ENCODE measurements at places on chromosomes 7 and 10.

- peaks cover 3% of the 10 kb centered on the region for H3K4me1 ChIP-seq
- no peaks in the 10 kb centered on the region for H3K36me3 ChIP-seq
- H3K27me3 ChIP-seq = peaks cover 65% of the 10 kb centered on the region
- DNase-seq = no peak
- H3K4me3 ChIP-seq = no peak overlapping the region
Measured at GRCh38 chr10:86372784-86373239, 6.2 kb upstream of the GRID1 start.

GRCh38 chr7:20310963-20311742 is 19.5 kb upstream of the ITGB8 start:
- H3K4me3 ChIP-seq = no peak overlapping the region
- no peaks in the 10 kb centered on the region for H3K36me3 ChIP-seq
- DNase-seq = no peak

DNA sequence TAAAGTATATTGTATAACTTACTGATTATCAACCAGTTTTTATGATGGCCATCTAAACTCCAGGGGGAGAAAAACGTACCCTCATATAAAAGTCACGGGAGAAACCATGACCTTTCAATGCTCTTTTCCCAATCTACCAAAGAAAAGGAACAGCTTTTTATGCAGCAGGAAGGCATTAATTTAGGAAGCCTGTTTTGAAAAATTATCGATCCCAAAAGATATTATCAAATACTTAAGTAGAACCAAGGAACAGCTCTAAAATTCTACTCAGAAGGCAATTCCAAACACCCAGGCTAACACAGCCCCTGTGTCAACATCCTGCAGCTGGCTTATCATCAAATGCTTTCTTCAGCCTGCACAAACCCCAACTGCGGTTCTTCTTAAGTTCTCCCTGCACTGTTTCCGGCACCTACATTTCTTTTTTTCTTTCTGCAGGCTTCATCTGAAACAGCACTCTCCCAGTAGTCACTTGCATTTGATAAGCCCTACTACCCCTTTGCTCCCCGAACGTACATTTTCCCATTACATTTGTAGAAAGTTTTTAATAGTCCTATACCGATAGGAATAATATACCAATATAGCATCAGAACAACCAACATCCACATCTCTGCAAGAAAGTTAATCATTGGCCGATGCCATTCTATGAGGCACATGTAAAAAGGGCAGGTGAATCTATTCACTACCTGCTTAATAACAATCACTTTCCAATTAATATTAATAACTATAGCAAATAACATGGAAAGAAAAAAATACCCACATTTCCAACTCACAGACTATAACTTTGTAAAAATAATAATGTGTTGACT is 47.9 kb downstream of the PIP4K2A start:
- DNase-seq = no peak
- peaks cover 10% of the 10 kb centered on the region for H3K4me1 ChIP-seq
- no peaks in the 10 kb centered on the region for H3K27me3 ChIP-seq
- no peak overlapping the region for H3K4me3 ChIP-seq

- no peak within 1 kb of the TSS for H3K27ac ChIP-seq
- H3K36me3 ChIP-seq = no peaks in the 10 kb centered on the region
Measured at GRCh38 chr7:30478349-30479201, at the start of gene NOD1. NOD1 (minus strand) TSS chr7:30478784; CDS start chr7:30456921, 21,863 bp downstream.

DNA sequence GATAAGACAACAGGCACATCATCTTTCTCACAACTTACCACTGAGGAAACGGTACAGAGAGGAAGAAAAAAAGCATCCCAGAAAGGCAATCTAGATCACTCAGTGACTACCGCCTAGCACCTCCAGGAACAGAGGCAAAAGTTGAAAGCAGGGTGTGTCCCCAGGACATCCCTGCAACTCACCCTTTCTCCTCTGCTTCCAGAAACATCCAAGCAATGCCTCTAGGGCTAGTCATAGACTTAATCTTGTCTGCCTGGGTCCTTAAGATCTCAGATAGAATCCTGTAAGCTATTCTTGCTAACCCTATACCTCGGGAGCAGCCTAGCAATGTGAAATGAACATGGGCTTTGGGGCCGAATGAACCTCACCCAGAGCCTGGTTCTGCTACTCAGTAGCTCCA is 18.8 kb upstream of the PDCD4 start:
- H3K36me3 ChIP-seq = no peaks in the 10 kb centered on the region
- H3K27me3 ChIP-seq = no peaks in the 10 kb centered on the region
- H3K4me3 ChIP-seq = no peak overlapping the region
- no peaks in the 10 kb centered on the region for H3K4me1 ChIP-seq

DNA sequence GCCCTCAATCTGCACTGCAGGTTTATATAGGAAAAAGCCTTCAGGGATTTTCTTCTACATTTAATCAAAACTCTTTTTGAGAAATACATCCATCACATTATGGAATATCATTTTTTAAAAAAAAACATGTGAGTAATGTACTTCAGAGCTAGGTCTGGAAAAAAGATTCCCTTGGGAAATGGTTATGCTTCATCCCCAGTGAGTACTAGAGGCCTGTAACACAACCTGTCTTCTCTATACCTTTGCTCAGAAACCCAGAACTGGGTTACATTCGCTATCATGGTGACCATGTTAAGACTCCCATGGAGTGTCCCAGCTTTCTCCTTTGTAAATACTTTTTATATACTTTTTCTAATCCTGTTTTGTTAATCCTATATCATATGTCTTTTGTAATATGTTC is 186.9 kb downstream of the LRRTM3 start:
- no peaks in the 10 kb centered on the region for H3K36me3 ChIP-seq
- DNase-seq = no peak

- no peak overlapping the region for H3K27ac ChIP-seq
- no peaks in the 10 kb centered on the region for H3K36me3 ChIP-seq
- no peak for DNase-seq
- H3K4me1 ChIP-seq = 0 out of 2 replicates have a peak, but pooled peaks cover 3% of the 10 kb centered on the region
- no peaks in the 10 kb centered on the region for H3K27me3 ChIP-seq
- no peak overlapping the region for H3K4me3 ChIP-seq
Measured at GRCh38 chr7:129436335-129436923, 2.2 kb downstream of the STRIP2 start.

GRCh38 chr7:64744680-64745079 is 49.5 kb upstream of the ZNF138 start:
- H3K27ac ChIP-seq = no peak overlapping the region
- no peak for DNase-seq
- no peaks in the 10 kb centered on the region for H3K4me1 ChIP-seq
- H3K4me3 ChIP-seq = no peak overlapping the region
- no peaks in the 10 kb centered on the region for H3K27me3 ChIP-seq

DNA sequence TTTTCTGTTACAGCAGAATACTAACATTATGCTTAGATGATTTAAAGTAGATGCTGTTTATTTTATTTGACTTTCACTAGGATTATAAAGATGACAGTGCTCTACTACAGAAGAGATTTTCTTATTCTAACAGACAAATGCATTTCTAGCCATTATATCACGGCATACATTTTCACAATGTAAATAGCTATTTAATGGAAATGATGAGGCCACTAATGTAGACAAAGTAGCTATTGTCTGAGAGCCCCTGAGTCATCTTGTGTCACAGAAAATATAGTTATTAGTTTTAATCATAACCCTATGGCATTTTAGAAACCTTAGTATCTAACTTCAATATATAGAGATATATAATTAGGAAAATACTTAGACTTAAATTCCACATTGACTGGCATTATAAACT is 158.0 kb upstream of the AHR start:
- no peak overlapping the region for H3K4me3 ChIP-seq
- no peaks in the 10 kb centered on the region for H3K27me3 ChIP-seq
- no peaks in the 10 kb centered on the region for H3K36me3 ChIP-seq
- H3K27ac ChIP-seq = no peak overlapping the region

- no peak overlapping the region for H3K4me3 ChIP-seq
- H3K36me3 ChIP-seq = no peaks in the 10 kb centered on the region
- DNase-seq = no peak
- no peaks in the 10 kb centered on the region for H3K27me3 ChIP-seq
- no peaks in the 10 kb centered on the region for H3K4me1 ChIP-seq
Measured at GRCh38 chr10:58608351-58608750, 95.7 kb downstream of the BICC1 start.

GRCh38 chr7:132866144-132866531 is 215.8 kb downstream of the CHCHD3 start:
- H3K27ac ChIP-seq = no peak overlapping the region
- no peaks in the 10 kb centered on the region for H3K4me1 ChIP-seq
- no peaks in the 10 kb centered on the region for H3K36me3 ChIP-seq
- H3K27me3 ChIP-seq = no peaks in the 10 kb centered on the region
- no peak for DNase-seq

DNA sequence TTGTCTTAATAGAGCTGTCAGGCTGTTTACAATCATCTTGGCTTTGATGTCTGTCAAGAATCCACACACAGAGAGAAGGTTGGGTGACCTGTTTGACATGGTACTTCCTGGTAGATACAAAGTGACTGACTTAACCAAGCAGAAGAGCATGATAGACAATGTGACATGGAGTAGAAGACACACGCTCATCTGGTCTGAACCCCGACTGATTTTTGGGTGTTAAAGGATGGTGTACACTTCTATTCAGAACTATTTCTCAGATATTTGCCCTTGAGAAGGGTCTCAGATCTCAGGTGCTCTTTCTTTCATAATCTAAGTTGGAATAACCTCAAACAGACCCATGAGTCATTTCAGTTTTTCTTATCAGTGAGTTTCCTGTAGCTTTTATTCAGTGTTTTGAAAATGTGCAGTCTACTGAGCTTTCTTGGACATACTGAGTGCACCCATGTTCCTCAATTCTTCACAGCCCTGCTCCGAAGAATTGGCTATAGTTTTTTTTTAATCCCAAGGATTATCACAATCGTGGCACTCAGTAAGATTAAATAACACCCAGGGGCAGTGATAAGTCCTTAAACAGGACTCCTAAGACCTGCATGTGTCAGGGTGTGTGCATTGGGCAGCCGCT is 46.4 kb upstream of the NXPH1 start:
- H3K4me3 ChIP-seq = no peak overlapping the region
- H3K27me3 ChIP-seq = no peaks in the 10 kb centered on the region
- H3K4me1 ChIP-seq = peaks cover 6% of the 10 kb centered on the region
- no peak for DNase-seq
- no peaks in the 10 kb centered on the region for H3K36me3 ChIP-seq

DNA sequence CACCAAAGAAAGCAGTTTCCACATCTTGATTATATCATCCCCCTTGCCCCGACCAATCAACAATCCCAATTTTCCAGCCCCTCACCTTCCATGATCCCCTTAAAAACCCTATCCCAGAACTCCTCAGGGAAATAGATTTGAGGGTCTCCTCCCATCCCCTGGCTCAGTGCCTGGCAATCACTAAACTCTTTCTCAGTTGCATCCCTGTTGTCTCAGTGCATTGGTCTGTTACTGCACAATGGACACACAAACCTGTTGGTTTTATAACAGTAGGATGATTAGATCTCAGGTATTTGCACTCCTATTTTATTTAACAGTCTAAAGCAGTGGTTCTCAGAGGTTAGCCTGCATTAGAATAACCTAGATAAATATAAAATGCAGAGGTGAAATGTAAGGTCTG is 45.2 kb upstream of the RELN start:
- no peaks in the 10 kb centered on the region for H3K36me3 ChIP-seq
- H3K27ac ChIP-seq = no peak overlapping the region
- H3K27me3 ChIP-seq = no peaks in the 10 kb centered on the region
- DNase-seq = no peak

DNA sequence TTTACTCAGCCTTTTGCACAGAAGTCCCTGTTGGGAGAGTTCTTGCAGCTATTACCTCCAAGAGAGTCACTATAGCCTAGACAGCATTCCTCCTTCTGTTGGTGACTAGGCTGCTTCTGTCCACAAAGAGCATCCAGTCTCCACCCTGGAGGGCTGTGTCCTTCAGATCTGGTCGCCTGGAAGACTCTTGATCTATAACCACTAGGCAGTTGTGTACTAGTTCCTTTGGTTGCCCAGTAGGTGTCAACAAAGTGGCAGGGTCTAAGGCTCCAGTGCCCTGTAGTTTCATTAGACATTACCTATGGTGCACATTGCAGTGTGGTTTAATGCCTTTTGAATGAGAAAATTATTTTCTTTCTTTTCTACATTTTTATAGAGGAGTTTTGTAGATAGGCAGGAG is 11.3 kb upstream of the AKR1C2 start:
- no peak overlapping the region for H3K4me3 ChIP-seq
- no peaks in the 10 kb centered on the region for H3K36me3 ChIP-seq
- no peak for DNase-seq
- no peak overlapping the region for H3K27ac ChIP-seq

DNA sequence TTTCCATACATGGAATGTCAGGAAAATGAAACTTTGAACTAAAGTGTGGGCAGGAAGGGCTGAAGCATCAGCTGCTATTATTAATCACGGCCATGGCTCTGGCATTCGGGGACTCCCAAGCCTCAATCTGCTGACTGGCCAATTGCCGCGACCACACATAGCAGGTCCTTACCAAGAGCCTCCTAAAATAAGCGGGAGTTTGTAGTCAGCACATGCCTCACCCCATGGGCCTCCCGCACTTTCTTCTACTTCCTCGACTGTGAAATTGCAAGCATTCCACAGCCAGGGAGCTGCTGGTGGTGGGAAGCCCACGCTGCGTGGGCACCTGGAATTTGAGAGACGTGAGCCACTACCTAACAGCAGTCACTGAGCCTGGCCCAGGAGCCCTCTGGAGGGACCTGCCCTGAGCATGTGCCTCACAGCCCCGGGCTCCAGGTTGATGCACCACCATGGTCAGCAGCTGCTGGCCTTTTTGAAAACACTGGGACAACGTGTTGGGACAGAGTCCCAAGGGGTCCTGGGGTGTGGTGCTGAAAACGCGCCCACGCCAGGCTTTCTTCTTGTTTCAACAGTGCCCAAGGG is 211.4 kb downstream of the TNS3 start:
- no peak overlapping the region for H3K27ac ChIP-seq
- H3K4me3 ChIP-seq = no peak overlapping the region
- H3K4me1 ChIP-seq = no peaks in the 10 kb centered on the region
- no peak for DNase-seq

DNA sequence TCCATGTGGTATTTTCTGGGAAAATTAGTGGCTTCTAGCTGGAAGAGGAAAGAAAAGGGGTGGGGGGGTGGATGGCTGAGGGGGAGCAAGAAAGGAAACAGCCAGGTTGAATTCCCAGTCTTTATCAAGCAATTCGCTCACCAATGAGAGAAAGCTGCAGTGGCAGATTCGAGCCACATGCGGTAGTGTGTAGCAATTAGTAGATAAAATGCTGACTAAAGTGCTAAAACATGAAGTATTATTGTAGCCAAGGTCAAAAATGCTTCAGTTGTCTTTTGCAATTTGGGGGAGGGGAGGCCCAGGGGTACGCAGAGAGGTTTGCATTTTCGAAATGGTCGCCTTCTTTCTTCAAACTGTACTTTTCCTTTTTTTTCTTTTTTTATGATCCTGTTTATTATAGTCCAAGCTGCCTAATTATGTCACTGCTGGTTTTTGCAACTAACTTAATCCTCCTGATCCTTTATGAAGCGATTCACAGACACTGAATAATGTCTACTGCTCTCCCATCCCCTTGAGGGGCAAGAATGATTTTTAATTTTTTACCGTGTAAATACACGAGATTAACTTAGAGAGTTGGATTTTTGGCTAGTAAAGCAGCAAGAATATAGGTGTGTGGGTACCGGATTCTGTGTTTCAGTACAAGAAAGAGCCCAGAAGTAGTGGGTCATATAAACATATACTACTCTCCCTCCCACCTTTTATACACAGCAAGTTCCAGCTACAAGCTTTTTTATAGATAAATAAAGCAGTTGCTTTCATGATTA is 3.6 kb upstream of the ARID5B start:
- peaks cover 18% of the 10 kb centered on the region for H3K4me1 ChIP-seq
- H3K4me3 ChIP-seq = peak overlapping the region; percentile 62
- H3K27me3 ChIP-seq = peaks cover 31% of the 10 kb centered on the region
